Epithelial cell of prostate (primary cell): ENCODE measurements at places on chromosomes 2 and 18.

- no peak for DNase-seq
Observed at GRCh38 chr2:62056341-62056740, 139.6 kb upstream of the B3GNT2 start.

DNA sequence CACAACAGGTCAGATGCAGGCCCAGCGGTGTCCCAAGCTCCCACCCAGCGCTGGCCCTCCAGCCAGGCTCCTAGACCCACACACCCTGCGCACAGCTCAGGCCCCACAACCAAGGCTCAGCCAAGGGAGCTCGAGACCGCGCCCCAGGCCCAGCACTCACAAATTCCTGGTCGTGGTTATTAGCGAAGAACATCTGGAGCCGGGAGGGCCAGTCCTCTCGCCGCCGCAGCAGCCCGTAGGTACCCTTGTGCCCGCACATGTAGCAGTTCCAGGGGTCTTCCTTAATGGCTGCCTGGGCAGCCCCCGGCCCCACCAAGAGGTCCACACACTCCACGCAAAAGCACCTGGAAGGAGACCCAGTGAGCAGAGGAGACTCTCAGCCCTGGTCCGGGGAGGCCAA, 75.6 kb upstream of the POMC start:
- no peak for DNase-seq

DNA sequence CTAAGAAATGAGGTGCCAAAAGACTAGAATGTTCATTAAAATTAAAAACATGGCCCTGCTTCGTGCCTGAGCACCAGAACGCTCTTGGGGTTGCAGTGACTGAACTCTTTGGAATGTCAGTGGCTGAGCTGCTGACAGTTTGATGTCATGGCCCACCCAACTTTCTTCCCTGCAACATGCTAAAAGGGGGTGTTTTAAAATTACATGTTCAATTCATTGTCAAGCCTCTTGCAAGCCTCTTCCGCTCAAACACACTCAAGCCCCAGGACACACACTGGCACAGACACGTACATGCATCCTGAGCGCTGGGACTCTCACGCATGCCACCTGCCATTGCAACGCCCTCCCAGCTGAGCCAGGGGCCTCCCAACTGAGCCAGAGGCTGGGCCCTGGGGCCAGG, 12.6 kb downstream of the RUFY4 start:
- DNase-seq = no peak

DNA sequence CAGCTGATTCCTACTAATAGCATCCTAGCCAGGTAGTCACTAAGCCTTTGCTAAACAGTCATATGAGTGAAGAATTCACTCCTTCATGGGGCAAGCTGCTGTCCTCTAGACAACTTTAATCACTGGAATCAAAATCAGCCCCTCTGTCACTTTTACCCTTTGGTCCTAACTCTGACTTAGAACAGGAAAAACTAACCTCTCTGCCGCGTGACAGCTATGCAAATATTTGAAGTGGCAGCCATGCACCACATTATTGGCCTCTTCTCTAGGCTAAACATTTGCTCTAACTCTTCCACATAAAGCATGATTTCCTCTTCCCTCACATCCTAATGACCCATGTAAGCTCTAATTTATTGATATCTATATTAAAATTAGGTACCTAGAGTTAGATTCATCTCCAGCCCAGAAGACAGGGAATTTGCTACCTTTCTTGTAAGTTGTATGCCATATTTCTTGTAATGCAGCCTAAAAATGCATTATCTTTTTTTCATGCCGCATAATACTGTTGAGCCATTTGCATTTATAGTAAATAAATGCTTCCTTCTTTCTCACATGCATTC, 12.8 kb upstream of the ONECUT2 start:
- no peak for DNase-seq

DNA sequence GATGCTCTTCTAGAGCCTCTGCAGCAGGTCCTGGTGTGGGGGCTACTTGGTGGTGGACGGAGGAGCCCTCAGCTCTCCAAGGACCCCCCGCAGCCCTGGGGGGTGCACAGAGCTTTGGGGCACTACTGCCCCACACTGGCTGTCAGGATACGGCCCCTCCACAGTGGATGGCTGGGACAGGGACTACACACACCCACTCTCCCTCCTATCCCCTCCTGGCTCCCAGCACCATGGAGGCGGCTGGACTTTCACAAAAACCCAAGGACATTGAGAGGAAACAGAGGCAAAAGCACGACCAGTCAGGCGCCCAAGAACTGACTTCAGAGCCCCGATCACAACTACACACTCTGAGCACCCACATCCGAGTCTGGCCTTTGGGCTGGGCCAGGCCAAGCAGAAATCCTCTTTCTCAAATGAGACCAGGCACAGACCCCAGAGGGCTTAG, 12.6 kb downstream of the GPR35 start:
- no peak for DNase-seq

GRCh38 chr2:25499157-25499556, 157.4 kb upstream of the DNMT3A start:
- no peak for DNase-seq

- no peak for DNase-seq
Observed at GRCh38 chr18:35661483-35662146, 80.1 kb downstream of the GALNT1 start.

- peak; percentile 34 for DNase-seq
Observed at GRCh38 chr18:39806525-39806924, 2148.5 kb upstream of the PIK3C3 start.

- DNase-seq = no peak
Observed at GRCh38 chr2:205802065-205802464, 119.8 kb downstream of the NRP2 start.

DNA sequence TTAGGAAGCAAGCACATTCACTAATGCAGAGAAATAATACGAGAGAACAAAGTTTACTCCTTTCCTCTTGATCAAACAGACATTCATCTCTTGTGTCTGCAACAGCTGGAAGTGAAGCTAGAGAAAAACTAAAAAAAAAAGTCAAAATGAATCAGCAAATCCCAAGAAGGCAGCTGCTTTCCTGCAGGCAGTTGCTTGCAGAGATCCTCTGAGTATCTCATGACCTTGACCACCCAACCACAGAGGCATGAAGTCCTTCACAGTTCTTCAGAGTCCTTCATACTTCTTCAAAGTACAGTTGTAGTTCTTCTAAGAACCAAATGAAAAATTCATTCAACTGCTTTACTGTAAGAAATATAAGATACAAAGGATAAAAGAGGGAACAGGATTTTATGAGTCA, 97.2 kb upstream of the ACVR1C start:
- DNase-seq = no peak

DNA sequence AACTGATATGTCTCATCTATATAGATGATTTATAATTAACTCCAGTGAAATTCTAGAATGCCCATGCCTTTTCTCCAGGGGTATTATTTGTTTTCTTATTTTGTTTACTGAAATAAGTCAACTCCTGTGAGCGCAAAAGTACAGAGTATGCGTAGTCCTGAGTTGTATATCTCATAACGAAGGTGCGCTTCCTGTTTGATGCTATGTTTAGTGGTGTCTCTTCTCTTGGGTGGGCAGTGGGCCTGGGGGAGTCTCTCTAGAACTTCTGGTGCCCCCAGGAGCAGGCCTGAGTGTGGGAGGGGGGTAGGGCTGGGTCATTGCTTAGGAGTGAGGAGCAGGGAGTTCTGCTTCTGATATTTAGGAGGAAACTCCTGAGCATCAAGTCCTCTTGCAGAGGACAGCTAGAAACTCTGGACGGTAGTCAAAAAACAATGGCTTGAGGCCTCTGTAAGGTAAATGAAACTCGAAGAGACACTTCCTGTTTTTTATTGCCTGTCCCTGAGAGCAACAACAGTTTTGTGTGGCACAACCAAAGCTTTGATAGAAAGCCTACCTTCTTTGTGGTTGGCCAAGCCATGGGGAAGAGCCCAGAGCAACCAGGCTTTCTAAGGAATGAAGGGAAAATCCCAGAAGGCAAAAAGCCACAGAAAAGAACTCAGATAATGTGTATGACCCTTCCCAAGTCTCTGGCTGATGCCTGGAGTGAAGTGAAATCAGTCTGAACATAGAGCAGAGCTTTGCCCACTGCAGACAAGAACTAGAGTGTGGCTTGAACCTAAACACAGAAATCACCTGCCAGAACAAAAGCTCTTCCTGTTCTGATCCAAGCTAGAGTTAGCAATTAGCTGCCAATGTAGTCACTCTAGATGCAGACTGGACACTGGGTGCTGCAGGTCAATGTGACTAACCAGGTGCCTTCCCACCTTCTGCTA, 8.5 kb upstream of the SP140L start:
- no peak for DNase-seq

DNA sequence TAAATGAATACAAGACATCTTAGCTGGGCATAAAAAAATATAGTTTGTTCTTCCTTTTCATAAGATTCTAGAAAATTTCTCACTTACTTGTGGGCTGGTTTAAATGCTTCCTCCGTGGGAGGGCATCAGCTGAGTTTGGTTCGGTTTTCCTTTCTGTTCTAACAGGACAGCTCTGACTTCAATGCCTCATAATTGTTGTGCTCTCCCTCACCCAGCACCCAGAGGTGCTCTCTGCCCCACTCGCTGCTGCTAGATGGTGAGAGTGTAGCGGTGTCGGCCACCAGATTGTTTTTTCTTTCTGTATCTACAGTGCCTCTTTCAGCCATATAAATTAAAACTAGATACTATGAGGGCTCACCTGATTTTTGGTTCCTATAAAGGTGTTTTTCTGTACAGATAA, 407.2 kb upstream of the CDH7 start:
- no peak for DNase-seq

DNA sequence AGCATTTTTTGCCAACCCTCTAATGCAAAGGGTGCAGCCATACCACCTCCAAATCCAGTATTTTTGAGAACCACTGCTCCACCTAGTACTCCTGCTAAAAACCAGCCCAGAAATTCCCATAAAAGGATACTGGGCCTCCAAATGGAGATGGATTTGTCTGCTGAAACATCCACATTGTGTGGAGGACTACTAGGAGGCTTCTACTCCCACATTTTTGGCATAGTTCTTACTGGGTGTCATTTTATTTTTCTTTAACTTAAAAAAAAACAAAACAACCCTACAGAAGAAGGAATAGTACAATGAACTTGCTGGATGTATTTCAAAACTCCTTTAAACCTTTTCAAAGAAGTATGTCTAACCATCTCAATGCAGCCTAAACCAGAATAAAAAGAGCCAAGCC, 219.2 kb downstream of the SRBD1 start:
- no peak for DNase-seq

GRCh38 chr2:214401580-214401979, 9.3 kb upstream of the VWC2L start:
- no peak for DNase-seq

GRCh38 chr2:140064243-140064642, 1284.1 kb upstream of the NXPH2 start:
- DNase-seq = no peak

DNA sequence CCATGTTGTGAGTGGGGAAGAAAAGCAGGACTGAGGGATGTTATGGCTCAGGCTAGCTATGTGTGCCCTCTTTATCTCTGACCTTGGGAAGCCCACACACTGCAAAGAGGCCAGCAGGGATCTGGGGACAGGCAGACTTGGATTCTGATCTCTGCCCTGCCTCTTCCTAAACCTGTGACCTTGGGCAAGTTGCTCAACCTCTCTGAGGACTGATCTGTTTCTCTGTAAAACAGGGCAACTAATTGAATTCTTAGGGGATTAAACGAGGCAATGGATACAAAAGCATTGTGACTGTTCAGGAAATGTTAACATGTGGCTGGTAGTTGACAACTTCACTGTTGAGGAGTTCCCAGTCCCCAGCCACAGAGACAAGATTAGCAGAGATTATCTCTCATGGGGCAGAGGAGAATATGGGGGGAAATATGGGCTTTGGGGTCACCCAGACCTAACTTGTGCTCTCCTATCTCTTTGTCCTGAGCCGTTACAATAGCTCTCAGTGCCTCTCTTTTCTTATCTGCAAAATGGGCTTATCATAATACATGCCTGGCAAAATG, 184.7 kb upstream of the GLI2 start:
- DNase-seq = no peak

DNA sequence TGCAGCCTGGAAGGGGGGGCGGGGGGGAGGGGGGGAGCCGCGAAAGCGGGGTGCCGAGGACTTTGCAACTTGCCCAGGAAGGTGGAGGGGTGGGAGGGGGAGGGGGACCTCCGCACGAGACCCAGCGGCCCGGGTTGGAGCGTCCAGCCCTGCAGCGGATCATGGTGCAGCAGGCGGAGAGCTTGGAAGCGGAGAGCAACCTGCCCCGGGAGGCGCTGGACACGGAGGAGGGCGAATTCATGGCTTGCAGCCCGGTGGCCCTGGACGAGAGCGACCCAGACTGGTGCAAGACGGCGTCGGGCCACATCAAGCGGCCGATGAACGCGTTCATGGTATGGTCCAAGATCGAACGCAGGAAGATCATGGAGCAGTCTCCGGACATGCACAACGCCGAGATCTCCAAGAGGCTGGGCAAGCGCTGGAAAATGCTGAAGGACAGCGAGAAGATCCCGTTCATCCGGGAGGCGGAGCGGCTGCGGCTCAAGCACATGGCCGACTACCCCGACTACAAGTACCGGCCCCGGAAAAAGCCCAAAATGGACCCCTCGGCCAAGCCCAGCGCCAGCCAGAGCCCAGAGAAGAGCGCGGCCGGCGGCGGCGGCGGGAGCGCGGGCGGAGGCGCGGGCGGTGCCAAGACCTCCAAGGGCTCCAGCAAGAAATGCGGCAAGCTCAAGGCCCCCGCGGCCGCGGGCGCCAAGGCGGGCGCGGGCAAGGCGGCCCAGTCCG, 540 bp downstream of the SOX11 start:
- no peak for DNase-seq

- DNase-seq = no peak
Observed at GRCh38 chr2:3628800-3629199, 29.2 kb upstream of the ALLC start.

GRCh38 chr2:26435106-26435505, 33.4 kb downstream of the DRC1 start:
- no peak for DNase-seq

GRCh38 chr2:157150747-157151146, 106.8 kb upstream of the GALNT5 start:
- DNase-seq = no peak

GRCh38 chr2:155368934-155369333, 670.4 kb downstream of the KCNJ3 start:
- no peak for DNase-seq

DNA sequence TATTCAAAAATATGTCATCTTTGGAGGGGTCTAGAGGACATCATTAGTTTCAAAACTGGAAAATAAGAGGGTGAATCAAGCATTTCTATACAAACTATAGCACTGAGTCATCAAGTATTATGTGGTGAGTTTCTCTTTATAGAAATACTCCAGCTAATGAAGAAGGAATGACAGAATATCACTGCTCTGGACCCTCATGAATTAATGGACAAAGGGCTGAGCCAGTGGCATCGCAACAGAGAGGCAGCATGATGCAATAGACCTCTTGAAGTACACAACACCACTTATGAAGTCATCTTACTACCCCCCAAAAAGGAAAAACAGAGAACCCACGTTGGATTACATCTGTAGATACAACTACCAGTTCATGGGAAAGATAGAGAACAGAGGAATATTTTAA, 27.4 kb upstream of the EIF2AK3 start:
- no peak for DNase-seq

- no peak for DNase-seq
Observed at GRCh38 chr2:104286841-104287240, 567.1 kb upstream of the POU3F3 start.
